ENCODE measurements at places on chromosomes 1 and 21.

- DNase-seq, result peak; percentile 43
Measured at GRCh38 chr21:29332461-29333362, 34.0 kb downstream of the BACH1 start.

GRCh38 chr1:158027508-158027907 lies 34.1 kb downstream of the KIRREL1 start:
- no peak for DNase-seq

GRCh38 chr1:246367041-246367440 lies 140.0 kb downstream of the SMYD3 start:
- DNase-seq, result no peak

DNA sequence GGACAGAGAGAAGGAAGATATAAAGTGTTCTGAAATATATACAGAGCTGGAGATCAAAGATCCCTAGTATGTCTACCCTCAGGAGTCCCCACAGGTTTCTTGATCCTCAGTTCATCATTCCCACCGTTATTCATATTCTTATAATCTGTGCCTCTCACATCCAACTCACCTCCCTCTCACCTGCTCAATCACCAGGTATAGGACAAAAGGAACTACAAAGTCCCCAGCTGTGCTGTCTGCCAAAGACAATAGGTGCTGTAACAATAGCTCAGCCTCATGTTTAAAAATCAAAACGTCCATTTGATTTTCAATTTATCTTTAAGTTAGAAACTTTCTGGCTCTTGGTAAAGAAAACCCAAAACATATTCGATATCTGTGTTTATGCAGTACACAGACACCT lies 121.1 kb upstream of the PKN2 start:
- no peak for DNase-seq

DNA sequence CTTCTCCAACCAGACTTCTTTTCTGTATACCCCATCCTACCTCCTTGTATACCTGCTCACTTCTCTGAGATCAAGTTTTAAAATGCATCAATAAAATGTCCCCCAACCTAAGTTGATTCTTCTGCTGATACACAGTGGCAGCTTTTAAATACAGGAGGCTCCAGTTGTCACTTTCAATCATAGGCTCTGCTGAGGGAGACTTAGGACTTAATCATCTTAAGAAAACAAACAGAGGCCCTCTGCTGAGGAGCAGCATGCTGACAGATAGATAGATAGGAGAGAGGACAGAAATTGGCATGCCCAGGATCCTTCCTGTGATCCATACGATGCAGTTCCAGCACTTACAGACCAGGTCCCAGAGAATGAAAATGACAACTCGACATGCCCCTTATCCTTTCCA lies 311.0 kb upstream of the PROX1 start:
- DNase-seq, result no peak

All from astrocyte of the hippocampus (primary cell).